GF-D8 (cell line): ENCODE measurements at places on chromosomes 7 and 10.

GRCh38 chr7:26658389-26659084 lies 205.9 kb downstream of the SKAP2 start:
- DNase-seq = no peak

GRCh38 chr7:16826060-16826459 lies 21.3 kb upstream of the AGR2 start:
- DNase-seq = no peak

- no peak for DNase-seq
These were observed 52.6 kb upstream of the CAPZA2 start for GRCh38 chr7:116809636-116810266.

GRCh38 chr7:68376131-68376661 lies 1222.1 kb upstream of the AUTS2 start:
- no peak for DNase-seq

DNA sequence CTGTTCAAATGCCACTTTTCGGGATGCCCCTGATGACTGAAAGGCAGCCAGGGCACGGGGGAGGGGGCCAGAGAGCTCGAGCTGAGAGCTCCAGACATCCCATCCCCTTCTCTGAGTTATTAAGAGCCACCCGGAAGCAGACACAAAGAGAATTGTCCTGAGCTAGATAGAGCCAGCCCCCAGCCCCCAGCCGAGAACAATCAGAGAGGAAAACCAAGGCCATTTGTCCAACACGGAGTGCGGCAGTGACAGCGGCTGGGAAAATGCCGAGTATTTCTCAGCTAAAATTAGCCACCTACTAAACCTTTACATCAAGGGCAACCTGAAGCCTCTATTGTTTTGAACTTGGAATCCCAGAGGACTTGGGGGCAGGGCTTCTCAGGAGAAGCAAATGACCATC lies 51.0 kb downstream of the UNC5B start:
- DNase-seq = no peak

DNA sequence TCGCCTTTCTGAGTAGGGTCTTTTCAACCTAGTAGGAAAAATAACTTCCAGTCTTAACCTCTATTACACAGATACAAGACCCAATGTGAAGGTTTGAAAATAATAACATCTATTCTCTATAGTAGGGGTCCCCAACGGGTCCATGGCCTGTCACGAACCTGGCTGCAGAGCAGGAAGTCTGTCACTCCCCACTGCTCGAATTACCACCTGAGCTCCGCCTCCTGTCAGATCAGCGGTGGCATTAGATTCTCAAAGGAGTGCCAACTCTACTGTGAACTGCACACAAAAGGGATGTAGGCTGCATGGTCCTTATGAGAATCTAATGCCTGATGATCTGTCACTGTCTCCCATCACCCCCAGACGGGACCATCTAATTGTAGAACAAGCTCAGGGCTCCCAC lies 7.4 kb downstream of the YWHAG start:
- no peak for DNase-seq

DNA sequence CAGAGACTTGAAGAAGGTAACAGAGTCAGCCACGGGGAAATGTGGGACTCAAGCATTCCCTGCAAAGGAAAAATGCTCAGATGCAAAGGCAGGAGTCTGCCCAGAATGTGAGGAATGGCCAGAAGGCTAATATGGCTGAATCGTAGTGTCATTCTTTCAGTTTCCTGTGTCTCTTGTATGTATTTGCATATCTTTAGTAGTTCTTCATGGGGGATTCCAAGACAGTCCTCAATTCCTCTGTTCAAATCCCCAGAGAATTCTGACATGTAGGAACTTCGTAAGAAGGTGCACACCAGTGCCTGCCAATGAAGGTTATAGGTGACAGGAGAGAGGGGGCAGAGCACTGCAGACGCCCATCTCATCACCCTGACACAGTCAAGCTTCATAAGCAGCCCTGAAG lies 154.4 kb downstream of the CACNB2 start:
- no peak for DNase-seq

GRCh38 chr7:34227525-34227924 lies 322.2 kb downstream of the BMPER start:
- no peak for DNase-seq

- no peak for DNase-seq
These were observed 12.1 kb downstream of the ABCA13 start for GRCh38 chr7:48183370-48183743.

GRCh38 chr7:106231856-106232490 lies 52.8 kb downstream of the NAMPT start:
- no peak for DNase-seq

DNA sequence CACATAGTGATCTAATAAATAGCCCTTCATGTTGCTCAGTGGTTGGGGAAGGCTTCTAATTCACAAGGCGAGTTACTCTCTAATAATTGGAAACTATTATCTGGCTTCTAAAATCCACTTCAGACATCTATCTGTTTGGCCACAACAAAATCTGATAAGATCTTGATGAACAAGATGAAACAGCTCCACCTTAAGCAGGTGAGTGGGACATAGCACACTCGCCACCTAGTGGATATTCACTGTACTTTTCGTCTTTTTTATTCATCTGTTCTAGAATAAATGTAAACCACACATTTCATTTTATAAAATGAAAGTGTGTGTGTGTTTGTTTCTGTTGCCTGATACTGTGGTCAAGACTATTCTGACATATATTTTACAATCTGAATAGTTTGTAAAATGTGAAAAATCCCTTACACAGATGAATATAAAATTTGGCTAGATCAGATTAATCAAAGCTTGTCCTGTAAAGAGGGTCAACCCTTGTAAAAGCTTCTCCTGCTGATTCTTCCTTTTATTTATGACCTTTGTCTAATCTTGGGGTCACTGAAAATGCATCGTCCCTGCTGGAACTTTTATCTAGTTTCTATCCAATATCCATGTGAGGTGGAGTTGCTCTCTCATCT lies 26.5 kb upstream of the CNTNAP2 start:
- DNase-seq = no peak

DNA sequence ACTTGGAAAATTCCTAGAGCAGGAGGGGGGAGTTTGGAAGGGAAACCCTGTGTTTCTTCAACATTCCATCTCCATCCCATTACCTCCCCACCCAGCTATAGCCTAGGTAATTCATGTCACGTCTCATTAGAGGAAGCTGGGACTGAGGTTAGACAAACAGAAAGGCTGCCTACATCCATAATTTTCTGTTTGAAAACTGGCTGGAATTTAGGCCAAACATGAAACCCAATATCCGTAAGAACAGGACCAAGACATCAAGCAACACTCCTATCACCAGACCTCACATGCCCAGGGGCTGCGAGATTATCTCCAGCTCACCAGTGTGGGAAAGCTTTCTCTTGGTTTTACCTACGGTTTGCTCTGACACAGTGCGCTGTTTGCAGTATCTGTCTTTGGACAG lies 316.3 kb downstream of the FRMD4A start:
- no peak for DNase-seq

DNA sequence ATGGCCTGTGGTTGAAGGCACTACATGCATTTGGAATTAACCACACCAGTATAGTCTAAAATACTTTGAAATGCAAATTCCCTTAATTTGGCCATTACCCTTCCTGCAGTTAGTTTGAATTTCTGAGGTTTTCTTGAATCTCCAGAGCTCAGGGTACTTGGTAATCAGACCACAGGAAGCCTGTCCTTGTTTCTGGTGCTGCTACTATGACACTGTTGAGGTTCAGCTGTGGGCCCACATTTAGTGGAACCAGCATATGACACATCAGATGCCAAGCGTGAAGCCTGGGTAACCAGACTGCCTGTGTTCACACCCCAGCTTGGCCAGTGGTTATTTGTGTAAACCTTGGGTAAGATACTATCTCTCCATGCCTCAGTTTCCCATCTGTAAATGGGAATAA lies 124.3 kb downstream of the SNX10 start:
- no peak for DNase-seq

DNA sequence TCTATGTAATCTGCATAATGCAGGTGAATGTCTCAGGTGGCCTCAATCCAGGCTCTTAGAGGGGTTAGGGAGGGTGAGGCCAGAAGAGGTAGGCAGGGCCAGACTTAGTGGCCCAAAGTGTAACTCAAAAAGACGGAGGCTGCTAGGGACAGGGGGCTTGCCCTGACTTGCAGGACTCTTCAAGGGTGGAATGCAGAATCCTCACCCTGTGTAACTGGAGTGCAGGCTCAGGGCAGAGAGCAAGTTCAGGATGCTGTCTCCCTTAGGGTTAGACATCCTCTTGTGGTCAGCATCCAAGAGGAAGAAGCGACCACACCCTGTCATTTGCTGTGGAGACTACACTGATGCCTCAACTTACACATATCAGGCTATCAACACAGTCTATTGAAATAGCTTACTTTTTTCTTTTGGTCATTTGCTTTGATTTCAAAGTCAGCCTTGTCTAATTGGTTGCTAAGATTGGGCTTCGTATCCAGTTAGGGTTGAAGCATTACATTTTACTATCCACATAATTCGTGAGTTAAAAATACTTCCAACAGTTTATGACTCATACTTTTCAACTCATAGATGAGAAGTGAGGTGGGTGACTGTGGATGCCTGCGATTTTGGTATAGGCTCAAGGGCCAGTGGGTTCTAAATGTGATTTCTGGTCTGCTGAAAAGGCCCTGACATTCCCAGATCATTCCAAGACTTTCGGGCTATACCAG lies 563.6 kb downstream of the SUGCT start:
- DNase-seq = no peak

GRCh38 chr10:6729071-6729774 lies 149.1 kb upstream of the PRKCQ start:
- no peak for DNase-seq

GRCh38 chr10:30534465-30535144 lies 94.9 kb downstream of the LYZL2 start:
- DNase-seq = peak; percentile 43

DNA sequence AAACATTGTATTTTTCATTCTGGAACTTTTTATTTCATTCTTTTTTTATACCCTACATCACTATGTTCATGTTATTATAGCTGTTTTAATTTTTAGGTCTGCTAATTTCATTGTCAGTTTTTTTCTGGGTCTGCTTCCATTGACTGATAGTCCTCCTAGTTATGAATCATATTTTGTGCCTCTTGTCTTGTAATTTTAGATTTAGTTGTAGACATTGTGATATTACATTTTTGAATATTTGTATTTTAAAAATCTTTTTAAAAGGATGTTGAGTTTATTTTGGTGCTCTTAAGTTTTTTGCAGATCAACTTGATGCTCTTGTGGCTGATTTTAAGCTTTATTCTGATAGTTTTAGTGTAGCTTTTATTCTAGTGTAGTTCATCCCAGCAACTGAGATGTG lies 57.6 kb downstream of the BTRC start:
- DNase-seq = no peak

DNA sequence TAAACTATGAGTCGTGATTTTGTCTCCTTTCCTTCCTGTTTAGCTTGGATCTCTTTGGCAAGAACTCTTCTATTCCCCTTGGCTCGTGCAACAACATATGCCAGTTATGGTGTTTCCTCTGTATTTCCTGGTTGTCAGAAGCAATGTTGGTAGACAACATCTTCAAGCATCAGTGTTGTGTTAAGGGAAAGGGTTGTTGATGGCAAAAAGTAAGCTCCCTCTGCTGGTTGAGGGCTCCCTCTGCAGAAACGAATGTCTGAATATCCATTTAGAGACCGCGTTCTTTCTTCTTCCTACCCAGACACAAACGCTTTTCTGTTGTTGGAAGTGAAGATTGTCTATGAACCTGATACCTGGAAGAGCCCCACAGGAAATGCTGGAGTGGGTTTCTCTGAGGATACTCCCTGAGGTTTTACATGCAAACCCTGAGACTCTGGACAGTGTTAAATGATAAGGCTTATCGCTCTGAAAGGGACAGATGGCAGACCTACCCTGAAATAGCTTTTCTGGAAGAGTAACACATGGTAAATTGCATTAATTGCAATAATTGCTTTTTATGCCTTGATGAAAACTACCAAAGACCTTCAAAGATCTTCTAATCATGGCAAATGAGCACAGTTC lies 23.5 kb upstream of the C1QL3 start:
- DNase-seq = no peak

GRCh38 chr10:79192677-79193003 lies 123.9 kb downstream of the ZMIZ1 start:
- no peak for DNase-seq

DNA sequence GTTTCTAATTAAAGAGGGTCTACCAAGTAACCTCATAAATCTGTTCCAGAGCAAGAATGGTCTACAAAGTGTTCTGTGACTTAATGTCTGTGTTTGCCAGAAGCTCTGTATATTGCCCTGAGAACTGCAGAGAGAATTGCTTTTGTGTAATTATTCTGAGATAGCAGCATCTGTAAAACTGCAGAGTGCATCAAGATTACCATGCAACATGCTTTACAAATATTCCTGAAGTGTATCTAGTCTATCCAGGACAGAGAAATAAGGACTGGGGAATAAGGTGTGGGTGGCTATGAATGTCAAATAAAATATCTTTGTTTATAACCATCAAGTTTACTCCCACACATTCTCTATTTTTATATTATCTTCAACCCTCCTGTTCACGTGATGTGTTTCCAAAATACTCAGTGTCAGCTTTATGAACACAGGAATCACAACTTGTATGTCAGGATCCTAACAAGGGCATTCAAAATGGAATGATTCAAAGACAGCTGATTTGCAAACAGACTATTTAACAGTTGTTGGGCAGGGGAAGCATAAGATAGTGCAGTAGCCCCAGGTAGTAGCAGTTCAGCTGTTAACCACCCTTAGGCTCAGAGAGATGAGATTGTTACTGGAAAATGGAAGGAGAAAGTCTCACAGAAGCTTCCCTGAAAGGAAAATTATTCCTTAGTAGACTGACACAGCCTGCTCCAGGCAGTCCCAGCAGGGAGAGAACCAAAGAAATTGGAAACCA lies 15.3 kb upstream of the LIPA start:
- no peak for DNase-seq
